ENCODE measurements at places on chromosomes 6 and 20.

- DNase-seq = peak; percentile 64
These were observed 102.6 kb downstream of the LAMP5 start for GRCh38 chr20:9616833-9617461.

GRCh38 chr20:18808712-18809111 is 4.9 kb upstream of the SCP2D1 start:
- DNase-seq = no peak

DNA sequence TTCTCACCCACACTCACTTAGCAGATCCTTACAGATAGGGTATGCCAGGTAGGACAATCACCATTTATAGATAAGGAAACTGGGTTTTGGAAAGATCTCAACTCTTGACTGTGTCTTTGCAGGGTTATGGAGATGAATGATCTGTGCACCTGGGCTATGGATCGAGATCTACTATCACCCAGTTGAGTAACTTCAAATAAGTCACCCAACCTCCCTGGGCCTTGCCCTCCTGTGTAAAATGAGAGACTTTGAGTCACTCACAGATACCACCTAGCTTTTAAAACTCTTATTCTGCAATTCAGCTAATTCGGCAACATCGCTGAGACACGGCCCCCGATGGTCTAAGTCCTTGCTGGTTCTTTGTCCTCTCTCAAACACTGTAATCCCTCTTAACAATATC is 53.5 kb downstream of the HIVEP2 start:
- DNase-seq = no peak

DNA sequence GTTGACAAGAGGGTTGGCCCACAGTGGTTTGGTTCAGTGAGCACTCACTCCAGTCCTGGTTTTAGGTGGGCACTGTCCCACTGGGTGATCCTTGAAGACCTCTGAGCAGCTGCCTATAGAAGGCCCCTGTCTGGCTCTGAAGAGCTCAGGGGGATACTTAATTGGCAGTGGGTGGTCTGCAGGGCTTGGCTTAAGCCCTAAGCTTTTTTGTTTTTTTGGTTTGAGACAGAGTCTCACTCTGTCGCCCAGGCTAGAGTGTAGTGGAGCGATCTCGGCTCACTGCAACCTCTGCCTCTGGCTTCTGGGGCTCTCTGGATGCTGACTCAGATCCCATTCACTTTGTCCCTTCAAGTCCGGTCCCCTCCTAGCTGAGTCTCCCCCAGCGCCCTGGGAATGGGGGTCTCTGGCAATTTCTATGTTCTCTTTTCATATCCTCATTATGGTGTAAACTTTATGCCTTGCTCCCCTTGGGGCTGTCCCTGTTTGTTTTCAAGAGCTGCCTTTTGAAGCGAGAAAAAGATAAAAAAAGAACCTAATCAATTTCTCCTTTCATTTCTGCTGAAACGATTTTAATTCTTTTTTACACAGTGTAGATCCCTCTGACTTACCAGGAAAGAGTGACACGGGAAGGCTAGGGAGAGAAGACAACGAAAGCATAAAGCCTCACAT is 12.2 kb upstream of the KCNG1 start:
- no peak for DNase-seq

GRCh38 chr6:119575721-119576120 is 226.2 kb upstream of the MAN1A1 start:
- DNase-seq = peak; percentile 99

GRCh38 chr6:72619883-72620696 is 1.8 kb upstream of the KCNQ5 start:
- no peak for DNase-seq

GRCh38 chr20:8401556-8401955 is 269.5 kb downstream of the PLCB1 start:
- no peak for DNase-seq

DNA sequence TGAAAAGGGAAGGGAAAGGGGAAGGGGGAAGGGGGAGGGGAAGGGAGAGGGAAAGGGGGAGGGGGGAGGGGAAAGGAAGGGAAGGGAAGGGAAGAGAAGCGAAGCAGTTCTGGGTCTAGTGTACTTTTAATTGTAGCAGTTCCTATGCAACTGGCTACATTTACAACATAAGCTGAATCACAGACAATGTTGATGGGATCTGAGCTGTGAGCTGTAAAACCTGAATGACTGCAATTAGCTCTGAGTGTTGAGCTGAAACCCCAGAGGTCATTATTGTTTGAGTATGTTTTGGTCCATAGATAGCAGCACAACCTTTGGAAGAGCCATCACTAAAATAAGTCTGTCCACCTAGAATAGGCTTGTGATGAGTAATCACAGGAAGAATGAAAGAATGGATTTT is 7.2 kb upstream of the ABHD12 start:
- no peak for DNase-seq

GRCh38 chr20:24983896-24984295 is 8.7 kb downstream of the APMAP start:
- DNase-seq = no peak

- DNase-seq = no peak
These were observed 33.4 kb upstream of the CCR6 start for GRCh38 chr6:167089243-167090142.

DNA sequence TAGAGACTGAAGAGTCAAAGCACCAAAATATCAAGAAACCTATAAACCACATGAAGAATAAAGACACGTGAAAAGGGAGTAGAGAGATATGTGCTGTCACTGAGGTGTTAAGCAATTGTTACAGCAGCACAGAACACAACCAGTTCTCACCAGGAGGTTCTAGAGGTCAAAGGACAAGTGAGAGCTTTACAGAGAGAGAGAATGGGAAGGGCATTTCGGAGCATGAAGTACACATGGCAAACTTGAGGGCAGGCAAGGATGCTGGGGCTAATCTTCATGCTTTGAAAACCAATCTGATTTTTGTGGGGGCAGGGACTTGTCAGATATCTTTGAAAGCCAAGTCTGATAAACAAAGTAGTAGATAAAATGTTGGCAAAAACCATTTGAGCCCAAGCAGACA is 142.3 kb upstream of the NRSN1 start:
- DNase-seq = no peak

DNA sequence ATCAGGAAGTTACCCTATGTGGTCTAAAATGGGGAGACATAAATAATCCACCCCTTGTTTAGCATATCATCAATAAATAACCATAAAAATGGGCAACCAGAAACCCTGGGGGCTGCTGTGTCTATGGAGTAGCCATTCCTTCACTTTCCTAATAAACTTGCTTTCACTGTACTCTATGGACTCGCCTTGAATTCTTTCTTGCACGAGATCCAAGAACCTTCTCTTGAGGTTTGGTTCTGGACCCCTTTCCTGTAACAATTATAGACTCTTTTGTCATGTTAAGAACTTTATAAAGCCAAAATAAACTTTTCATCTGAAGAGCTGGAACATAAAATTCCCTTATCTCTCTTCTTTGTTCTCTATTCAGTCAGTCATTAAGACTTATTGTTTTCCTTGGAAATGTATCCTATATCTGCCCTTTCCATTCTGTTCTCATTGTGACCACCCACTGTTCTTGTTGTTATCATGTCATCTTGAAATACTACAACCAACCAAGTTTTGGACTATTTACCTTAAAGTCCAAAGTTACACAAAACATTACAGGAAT is 29.3 kb upstream of the ZBTB24 start:
- no peak for DNase-seq

DNA sequence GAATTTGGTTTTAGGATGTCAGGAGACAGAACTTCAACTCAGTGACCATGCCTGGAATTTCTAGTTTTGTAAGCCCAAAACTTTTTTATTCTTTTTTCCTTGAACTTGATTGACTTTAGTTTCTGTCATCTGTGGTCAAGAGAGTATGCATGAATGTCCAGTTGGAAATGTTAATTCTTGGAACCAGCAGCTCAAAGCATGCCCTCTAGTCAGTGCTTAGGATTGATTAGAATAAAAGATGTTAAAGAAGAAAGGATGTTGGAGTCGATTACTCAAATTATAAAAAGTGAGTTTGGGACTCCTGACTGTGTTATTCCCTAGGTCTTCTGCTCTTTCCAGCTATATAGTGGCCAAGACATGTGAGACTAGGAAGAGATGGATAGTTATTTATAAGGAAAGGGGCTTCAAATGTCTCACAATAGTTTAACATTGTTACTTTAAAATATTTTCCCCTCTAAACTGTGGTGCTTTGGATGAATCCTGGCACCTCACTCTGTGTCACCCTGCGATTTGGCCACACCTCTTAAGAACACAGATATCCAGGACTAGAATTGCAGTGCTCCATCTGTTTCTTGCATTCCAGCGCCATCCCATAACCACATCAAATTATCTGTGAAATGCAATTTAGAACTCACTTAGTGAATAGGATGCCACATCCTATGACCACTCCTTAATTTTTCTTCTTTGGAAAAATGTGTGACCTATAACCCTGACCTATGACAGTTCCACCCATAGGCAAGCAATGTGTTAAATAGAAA is 298.5 kb downstream of the EYA4 start:
- DNase-seq = no peak

- no peak for DNase-seq
These were observed 5.4 kb upstream of the SIRT5 start for GRCh38 chr6:13568970-13569369.

- DNase-seq = peak; percentile 8
These were observed 367.2 kb downstream of the EPM2A start for GRCh38 chr6:145368075-145368474.

GRCh38 chr6:96468681-96469224 is 52.9 kb upstream of the UFL1 start:
- no peak for DNase-seq

GRCh38 chr6:45416700-45417099 is 39.0 kb upstream of the SUPT3H start:
- peak; percentile 37 for DNase-seq

DNA sequence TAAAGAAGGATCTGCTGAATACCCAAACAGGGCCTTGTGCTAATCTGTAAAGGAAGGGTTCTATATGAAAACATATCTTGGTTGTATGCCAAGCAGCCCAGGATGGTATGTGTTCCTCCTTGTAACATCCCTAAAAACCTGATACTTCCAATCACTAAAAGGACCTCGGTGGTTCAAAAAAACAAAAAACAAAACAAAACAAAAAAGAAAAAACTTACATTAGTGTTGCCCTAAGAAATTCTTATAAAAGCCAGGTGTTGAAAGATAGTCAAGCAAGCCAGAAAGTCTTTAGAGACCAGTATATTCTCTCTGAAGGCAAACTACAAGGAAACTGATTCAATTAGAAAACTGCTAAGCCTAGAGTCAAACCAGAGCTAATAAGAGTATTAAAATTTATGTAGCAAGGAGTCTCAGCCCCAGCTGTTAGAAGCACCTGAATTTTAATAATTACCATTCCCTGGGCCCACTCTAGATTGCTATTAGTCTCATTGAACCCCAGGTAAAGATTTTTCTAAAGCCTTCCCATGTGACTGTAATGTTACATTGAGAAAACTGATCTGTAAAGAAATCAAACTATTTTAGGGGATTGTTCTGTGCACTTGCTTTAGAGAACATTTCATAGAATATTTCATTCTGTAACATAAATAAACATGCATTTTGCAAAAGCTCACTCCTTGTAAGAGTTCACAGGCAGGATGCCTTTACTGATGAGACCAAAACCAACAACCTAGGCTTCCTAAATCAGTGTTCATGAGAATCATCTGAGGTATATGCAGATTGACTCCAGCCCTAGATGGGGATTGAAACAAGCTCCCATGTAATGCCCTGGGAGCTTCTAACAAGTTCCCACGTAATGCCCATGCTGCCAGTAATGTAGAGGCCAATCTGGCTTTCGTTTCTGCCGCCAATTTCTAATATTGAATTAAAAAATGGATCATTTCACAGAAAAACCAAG is 95.2 kb upstream of the BTN3A2 start:
- peak; percentile 38 for DNase-seq

DNA sequence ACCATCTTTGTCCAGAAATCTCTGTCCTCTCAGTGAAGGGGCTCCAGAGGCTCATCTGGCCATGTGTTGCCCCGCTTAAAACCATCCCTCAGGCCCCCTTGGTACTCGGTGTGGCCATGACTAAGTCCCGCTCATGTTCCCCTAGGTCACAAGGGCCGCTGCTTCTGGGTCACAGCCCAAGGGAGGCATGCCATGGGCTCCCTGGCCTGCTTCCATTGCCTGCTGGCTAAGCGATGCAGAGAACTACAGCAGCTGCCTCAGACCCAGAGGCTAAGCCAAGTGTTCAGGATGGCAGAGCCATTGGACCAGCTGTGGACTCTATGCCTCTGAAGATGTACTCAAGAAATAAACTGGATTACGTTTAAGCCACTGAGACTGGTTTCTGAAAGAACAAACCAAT is 95.5 kb downstream of the ZFP64 start:
- no peak for DNase-seq

GRCh38 chr6:42449917-42450476 is 1.7 kb downstream of the TRERF1 start:
- DNase-seq = peak; percentile 28

- DNase-seq = no peak
These were observed 298.9 kb upstream of the BMP2 start for GRCh38 chr20:6468423-6469116.

DNA sequence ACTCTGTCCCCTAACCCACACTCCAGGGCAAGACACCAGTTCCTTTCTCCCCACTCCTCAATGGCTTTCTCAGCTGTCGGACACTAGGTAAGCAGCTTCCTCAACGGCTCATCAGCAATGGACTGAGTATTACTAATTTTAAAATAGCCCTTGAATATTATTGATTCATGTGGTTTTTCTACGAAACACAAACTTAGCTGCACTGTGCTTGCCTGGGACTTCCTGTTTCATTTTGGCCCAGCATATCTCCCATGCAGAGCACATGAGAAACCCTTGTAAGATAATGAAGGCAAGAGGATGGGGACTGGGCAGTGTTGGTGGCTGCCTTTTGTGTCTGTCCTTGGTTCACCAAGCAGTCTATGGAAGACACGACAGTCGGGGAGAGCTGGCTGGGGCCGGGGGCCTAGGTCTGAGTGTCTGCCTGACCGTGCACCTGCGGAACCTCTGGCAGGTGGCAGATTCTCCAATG is 48.9 kb downstream of the RNASET2 start:
- no peak for DNase-seq

DNA sequence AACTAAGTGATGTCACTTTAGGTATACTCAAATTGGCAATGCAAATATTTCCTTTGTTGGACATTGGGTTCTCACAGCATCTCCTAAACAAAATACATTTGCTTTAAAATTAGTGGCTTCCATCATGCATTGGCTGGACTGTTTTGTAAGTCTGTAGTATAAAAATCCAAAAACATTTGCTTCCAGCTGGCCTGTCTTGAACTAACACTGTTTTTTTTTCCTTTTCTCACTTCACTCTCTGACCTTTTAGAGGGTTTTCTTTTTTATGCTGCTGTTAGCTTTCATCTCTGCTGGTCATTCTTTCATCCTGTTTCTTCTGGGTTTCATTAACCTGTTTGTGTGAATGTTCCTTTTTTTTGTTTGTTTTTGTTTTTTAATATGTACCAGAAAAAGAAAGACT is 121.7 kb upstream of the MLIP start:
- no peak for DNase-seq

All from RPMI7951 (cell line).